SK-MEL-5 (cell line): ENCODE measurements at places on chromosomes 16 and 17. TPM values are rescaled to one million over a fixed set of nuclear protein-coding genes. Genes with fewer than 3 reads are reported as not detected.

Gene CNOT1
- total RNA-seq = 118 and 121 TPM in 2 replicates

Gene NATD1
- 2.7 and 3.4 TPM in 2 replicates for total RNA-seq

Gene KRT13
- total RNA-seq = not detected in 2 replicates

Gene SOCS7
- total RNA-seq = 17.3 and 21.3 TPM in 2 replicates

Gene SULT1A2
- total RNA-seq = not detected in 2 replicates

Gene KRT33B
- total RNA-seq = not detected in 2 replicates

Gene CACNG4
- total RNA-seq = not detected in 2 replicates

Gene MEIOC
- 0.11 and 0.16 TPM in 2 replicates for total RNA-seq

Gene CCDC78
- 17.7 and 18.1 TPM in 2 replicates for total RNA-seq

Gene FKBP10
- 236 and 244 TPM in 2 replicates for total RNA-seq

Gene ADAD2
- total RNA-seq = 0.11 and 0.21 TPM in 2 replicates

Gene CNGB1
- not detected in 2 replicates for total RNA-seq

Gene ZNF423
- 0.03 TPM in 1 of 2 replicates, not detected in the other for total RNA-seq

Gene PDILT
- not detected in 2 replicates for total RNA-seq

Gene TTYH2
- total RNA-seq = 72.7 and 72.9 TPM in 2 replicates

Gene TMEM92
- total RNA-seq = 0.08 and 1.3 TPM in 2 replicates

Gene TEX19
- 0.05 and 0.19 TPM in 2 replicates for total RNA-seq

Gene CCDC40
- total RNA-seq = 9.0 and 12.9 TPM in 2 replicates

Gene MIEN1
- total RNA-seq = 50.0 and 58.8 TPM in 2 replicates

Gene ABCA9
- total RNA-seq = 3.6 and 5.5 TPM in 2 replicates

Gene BICDL2
- total RNA-seq = 0.24 and 0.29 TPM in 2 replicates

Gene CTRB1
- not detected in 2 replicates for total RNA-seq

Gene HIC1
- total RNA-seq = 0.48 and 0.69 TPM in 2 replicates

Gene KRTAP9-8
- not detected in 2 replicates for total RNA-seq

Gene SPATA32
- total RNA-seq = not detected in 2 replicates

Gene SMPD3
- 0.03 and 0.77 TPM in 2 replicates for total RNA-seq

Gene DPEP2
- total RNA-seq = not detected in 2 replicates

Gene CMTM4
- total RNA-seq = 32.7 and 36.9 TPM in 2 replicates

Gene CDH11
- total RNA-seq = not detected in 2 replicates

Gene KRT9
- total RNA-seq = not detected in 2 replicates

Gene CCR7
- not detected in 2 replicates for total RNA-seq

Gene SLC46A1
- total RNA-seq = 17.3 and 18.0 TPM in 2 replicates

Gene PHF12
- 9.5 and 12.7 TPM in 2 replicates for total RNA-seq

Gene YWHAE
- 244 and 257 TPM in 2 replicates for total RNA-seq

Gene MYBBP1A
- 65.1 and 80.3 TPM in 2 replicates for total RNA-seq

Gene DNASE1L2
- 1.0 and 1.3 TPM in 2 replicates for total RNA-seq

Gene NHLRC4
- 0.56 and 1.1 TPM in 2 replicates for total RNA-seq

Gene CA4
- total RNA-seq = not detected in 2 replicates

Gene PRSS27
- 0.13 and 0.24 TPM in 2 replicates for total RNA-seq

Gene ZG16
- total RNA-seq = not detected in 2 replicates
